Stimulated activated CD4-positive, alpha-beta T cell treated with anti-CD3 and anti-CD28 coated beads, Interleukin-2, amount 100 ng/mL, for 4 hours (primary cell): ENCODE measurements at places on chromosomes 4 and X.

DNA sequence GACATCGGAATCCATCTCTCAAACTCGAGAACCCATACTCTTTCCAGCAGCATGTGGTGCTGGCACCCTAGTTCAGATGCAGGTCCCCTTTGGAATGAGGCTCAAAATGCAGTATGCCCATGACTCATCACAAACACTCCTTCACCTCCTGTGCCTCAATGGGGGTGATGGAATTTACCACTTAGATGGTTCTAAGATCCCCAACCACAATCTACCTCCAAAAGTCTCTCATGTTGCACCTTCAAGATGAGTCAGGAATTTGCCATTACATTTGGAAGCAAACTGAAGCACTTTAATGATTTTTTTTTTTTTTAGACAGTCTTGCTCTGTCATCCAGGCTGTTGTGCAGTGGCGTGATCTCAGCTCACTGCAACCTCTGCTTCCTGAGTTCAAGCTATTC lies 8.5 kb upstream of the MID1 start:
- DNase-seq: no peak

GRCh38 chr4:139754938-139755337 lies 89.3 kb downstream of the MGST2 start:
- DNase-seq: no peak

GRCh38 chr4:157978680-157979361 lies 194.0 kb downstream of the GASK1B start:
- DNase-seq: peak; percentile 13

- DNase-seq: no peak
Measured at GRCh38 chr4:69743476-69744156, 16.8 kb downstream of the SULT1B1 start.

DNA sequence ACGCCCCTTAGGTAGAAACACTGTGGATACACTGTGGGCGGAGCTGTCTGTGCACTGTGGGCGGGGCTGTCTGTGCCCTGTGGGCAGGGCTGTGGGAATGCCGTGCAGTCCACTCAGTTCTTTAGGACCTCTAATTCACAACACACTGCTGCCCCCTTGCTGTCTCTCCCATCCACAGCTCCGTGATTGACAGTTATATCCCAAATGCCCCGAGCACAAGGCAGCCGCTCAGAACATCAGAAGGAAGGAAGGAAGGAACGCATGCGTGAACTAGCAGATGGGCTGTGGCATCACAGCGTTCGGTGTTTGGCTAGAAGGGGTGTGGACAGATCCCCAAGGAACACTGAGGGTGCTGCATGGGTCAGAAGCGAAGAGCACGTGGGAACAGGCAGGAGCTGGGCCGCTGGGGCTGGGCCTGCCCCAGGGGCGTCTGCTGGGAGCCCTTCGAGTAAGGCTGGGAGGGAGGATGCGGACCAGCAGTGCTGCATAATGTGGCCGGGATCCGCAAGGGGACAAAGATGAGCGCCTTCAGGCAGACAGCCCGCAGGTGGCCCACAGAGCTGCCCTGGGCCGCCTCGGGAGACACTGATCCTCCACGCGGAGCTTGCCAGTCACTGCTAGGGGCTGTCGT lies 29.8 kb downstream of the ACOX3 start:
- no peak for DNase-seq

GRCh38 chr4:186820391-186820891 lies 96.8 kb upstream of the FAT1 start:
- no peak for DNase-seq

GRCh38 chrX:36849407-36849806 lies 158.8 kb upstream of the FAM47C start:
- DNase-seq: no peak

- DNase-seq: no peak
Measured at GRCh38 chrX:120664081-120664480, 34.2 kb upstream of the C1GALT1C1 start.

- DNase-seq: no peak
Measured at GRCh38 chrX:26672571-26672970, 456.6 kb downstream of the MAGEB5 start.

DNA sequence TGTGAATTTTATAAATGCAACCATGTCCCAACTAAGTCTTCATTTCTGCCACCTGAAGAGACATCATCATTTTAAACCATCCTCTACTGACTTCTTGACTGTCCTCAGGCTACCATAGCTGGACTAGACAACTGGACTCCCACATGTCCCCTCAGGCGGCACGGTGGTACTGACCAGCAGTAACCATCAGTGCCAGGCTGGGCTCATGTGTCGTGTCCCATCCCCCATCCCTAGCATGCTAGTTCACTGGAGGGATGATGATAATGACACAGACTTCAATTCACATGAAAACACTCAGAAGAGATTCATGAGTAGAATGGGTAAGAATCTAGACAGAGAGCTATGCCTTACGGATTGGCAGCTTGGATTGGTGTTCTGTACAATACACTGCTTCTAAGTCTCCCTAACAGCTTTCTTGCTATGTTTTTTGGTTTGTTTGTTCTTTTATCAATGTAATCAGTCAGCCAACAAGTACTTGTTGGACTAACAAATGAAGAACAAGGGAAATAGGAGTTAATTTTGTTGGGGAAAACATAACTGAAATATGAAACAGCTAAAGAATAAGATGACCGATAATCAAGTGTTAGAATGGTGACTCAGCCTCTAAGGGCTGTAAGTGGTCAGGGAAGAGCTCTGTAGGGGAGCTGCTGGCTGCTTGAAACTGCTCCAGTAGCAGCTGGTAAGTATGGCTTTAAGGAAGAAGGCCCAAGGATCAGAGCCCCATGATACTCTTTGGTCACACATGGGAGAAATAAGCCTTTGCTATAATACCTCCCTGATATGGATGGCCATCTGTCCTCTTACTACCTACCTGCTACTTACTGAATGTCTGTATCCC lies 10.3 kb downstream of the ZDHHC9 start:
- no peak for DNase-seq

DNA sequence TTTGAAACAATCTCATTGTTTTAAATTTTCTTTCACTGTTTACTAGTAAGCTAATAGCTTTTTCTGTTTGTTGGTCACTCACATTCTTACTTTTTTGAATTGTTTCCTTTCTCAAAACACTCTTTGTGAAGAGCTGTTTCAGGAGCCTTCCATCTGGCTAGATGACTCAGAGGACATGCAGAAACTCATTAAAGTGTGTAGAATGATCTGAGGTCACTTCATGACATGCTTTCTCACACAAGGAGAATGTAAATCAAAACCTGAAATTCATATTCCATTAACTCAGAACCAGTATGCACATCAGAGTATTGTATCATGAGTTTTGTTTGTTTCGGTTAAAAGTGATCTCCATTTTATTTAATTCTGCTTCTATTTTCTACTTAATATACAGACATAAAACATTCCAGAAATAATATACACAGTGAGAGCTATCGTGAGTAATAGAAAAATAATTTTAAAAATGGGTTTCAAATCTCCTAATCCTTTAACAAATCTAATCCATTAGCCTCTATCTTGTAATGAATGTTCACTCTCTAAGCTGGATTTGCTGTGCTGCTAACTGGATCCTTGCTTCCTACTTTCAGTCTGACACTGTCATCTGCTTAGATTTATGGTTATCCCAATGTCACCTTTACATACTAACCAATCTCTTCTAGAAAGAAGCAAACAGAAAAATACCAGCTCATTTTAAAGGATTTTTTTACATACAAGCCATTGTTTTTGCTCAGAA lies 449.6 kb downstream of the FSTL5 start:
- no peak for DNase-seq

GRCh38 chr4:186934841-186935443 lies 211.3 kb upstream of the FAT1 start:
- no peak for DNase-seq

GRCh38 chr4:62927574-62927973 lies 1481.7 kb downstream of the TECRL start:
- no peak for DNase-seq

- no peak for DNase-seq
Measured at GRCh38 chr4:4838051-4838935, 21.2 kb upstream of the MSX1 start.
